Kidney (tissue), 22 donors: ENCODE measurements at places on chromosomes 2 and 18.

DNA sequence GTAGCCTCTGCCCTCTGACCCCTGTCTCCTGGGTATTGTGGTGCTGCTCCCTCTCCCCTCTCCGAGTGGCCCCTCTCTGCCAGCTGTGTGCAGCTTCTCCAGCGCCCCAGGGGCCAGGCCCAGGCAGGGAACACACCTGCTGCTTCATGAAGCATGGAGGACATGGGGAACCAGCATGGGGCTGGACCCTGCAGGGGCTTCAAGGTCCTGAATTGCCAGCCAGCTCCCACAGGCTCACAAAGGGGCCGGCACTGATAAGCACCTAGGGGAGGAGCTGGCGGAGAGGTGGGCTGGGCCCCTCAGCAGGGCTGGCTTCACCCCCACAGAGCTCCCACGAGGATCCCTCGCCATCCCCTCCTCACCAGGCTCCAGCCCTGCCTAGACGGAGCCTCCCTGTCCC is 77.4 kb upstream of the GPC1 start:
- no peak for DNase-seq

GRCh38 chr2:14923820-14924580 is 291.5 kb downstream of the LRATD1 start:
- DNase-seq, result no peak

GRCh38 chr18:8912348-8913326 is 189.9 kb upstream of the NDUFV2 start:
- peak; percentile 78 for DNase-seq

- DNase-seq, result no peak
These were observed 193.3 kb downstream of the FSHR start for GRCh38 chr2:48961009-48961408.

DNA sequence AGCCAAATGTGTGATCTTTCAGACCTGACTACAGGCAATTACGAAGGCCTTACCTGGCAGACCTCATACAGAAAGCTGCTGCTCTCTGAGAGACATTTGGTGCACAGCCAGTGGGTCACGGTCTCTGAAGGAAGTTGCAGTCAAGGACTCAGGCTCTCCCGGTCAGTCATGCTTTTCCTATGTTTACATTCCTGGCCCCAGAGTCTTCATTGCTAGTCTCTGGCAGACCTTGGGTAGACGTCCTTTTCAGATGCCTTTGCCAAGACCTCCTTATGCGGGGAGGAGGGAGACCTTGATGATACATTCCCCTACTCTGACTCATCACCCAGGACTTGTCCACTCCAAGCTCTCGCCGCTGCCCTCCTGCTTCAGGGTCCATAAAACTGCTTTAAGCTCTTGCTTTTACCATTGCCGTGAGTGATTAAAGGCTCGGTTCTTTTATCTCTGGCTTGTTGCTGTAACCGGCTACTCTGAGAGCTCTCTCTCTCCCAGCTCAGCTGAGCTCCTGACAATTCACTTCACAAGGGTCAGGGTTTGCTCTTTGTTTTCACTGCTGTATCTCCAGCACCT is 62.0 kb upstream of the SLC35F5 start:
- peak; percentile 83 for DNase-seq

DNA sequence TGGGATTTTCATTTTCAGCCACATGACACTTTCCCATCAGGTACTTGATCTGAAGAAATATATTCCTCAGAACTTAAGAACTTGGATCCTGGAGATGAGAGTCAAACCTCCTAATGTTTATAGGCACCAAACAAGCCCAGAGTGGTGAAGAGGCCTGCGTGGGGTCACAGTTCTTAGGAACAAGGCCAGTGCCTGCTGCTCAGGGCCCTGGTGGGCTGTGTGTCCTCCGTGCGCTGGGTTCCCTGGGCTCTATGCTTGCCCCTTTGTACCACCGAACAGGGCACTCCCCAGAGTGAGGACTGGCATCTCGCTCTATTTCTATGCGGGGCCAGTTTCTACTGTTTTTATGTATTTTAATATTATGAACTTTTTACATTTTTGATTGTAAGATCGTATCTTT is 76.0 kb upstream of the RBM44 start:
- DNase-seq, result peak; percentile 28

- DNase-seq, result no peak
These were observed 45.0 kb upstream of the CREB1 start for GRCh38 chr2:207484444-207485391.

- peak; percentile 29 for DNase-seq
These were observed 42.1 kb downstream of the FARSB start for GRCh38 chr2:222613715-222614331.

- DNase-seq, result no peak
These were observed 3.4 kb downstream of the CFAP65 start for GRCh38 chr2:219037783-219038499.

GRCh38 chr18:785242-785641 is 26.8 kb downstream of the YES1 start:
- DNase-seq, result no peak

DNA sequence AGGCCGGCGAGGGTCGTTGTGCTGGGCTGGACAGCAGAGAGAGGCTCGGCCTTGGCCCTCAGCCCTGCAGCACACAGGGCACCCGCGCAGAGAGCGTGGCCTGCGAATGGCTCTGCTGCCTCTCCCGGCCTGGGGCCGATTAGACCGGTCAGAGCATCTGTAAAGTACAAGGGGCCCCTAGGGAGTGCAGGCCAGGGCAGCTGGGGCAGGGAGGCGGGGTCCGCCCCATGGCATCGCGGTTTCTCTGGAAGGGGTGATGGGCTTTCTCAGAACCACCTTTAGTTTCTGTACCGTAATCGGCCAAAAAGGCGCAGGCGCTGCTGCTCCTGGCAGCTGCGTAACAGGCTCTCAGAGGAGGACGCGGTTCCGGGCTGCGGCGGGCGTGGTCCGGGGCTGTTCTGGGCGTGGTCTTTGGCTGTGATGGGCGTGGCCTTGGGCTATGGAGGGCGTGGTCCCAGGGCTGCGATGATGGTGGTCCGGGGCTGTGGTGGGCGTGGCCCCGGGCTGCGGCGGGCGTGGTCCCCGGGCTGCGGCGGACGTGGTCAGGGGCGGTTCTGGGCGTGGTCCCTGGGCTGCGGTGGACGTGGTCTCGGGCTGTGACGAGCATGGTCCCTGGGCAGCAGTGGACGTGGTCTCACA is 1.5 kb upstream of the GPR148 start:
- DNase-seq, result peak; percentile 94

GRCh38 chr2:161166538-161167409 is 6.5 kb downstream of the TANK start:
- DNase-seq, result no peak

DNA sequence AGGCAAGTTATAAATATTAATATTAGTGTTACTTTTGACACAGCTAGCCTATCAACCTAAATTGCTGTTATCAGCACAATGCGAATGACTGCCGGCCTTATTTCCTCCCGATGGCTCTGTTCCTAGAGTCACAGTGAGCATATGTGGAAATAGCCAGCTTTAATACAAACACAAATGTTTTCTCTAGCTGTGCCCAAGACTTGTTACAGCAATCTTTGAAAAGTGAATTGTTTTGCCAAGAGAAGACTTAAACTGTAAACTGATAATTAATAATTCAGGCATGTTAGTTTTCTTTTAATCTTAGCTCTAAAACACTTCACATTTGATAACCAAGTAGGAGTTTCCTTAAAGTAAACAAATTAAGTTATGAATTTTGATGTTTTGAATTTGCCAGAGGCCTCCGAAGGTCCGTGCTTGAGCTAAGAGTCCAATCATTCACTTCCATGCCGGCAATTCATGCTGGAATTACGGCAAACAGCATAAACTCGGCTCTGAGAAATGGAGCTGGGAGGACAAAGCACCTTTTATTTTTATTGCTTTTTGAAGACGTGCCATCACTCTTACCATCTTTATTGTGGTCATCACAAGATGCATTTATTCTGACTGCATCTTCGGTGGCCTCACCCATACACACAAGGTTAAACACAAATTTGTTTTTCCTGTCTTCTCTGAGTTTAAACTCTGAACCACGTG is 184.5 kb upstream of the CWC22 start:
- DNase-seq, result no peak

DNA sequence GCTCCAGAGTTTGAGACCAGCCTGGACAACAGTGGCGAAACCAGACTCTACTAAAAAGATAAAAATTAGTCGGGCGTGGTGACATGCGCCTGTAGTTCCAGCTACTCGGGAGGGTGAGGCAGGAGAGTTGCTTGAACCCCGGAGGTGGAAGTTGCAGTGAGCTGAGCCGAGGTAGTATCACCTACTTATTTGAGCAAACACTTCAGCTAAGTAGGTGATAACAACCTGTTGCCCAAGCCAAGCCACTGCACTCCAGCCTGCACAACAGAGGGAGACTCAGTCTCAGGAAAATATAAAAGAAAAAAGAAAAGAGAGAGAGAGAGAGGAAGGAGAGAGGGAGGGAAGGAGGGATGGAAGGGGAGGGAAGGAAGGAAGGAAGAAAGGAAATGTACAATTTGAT is 21.3 kb downstream of the FER1L5 start:
- DNase-seq, result no peak

DNA sequence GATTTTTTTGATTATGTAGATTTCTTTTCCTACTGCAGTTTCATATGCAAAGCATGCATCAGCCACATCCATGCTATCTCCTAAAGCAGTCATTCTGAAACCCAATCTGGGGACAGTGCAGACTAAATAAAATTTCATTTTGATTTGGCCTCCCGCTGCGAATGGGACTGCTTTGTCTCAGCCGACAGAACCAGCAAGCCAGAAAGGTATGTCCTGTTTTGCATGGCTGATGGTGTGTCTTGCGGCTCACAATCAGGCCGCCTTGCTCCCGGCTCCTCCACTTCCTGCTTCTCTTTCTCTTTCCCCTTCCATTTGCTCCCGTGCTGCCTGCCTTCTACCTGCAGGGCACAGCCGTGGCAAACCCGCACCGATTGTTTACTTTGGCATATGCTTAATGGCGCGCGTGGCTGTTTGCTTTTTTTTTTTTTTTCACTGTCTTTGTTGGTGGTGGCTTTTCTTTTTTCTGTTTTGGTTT is 419.6 kb upstream of the POU3F3 start:
- DNase-seq, result peak; percentile 62

GRCh38 chr2:138403431-138403927 is 98.1 kb upstream of the SPOPL start:
- DNase-seq, result no peak

DNA sequence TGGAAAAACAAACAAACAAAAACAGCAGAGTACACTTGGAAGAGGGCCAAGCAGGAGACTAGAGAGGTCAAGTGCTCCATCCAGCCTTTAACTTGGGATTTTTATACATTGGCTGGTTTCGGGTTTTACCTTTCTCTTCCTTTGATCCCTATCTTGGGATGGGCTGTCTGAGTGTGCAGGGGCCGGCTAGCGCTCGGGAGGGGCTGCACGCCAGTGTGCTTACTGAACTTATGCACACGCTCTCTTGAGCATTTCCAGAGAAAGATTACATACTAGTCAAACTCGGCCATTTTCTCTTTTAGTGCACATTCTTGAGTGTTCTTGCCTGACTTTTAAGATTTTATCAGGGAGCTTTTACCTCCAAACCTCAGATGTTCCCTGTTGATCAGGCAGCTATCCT is 707.8 kb downstream of the DSC3 start:
- peak; percentile 14 for DNase-seq

- no peak for DNase-seq
These were observed 40.3 kb downstream of the OSBPL6 start for GRCh38 chr2:178234648-178235047.

DNA sequence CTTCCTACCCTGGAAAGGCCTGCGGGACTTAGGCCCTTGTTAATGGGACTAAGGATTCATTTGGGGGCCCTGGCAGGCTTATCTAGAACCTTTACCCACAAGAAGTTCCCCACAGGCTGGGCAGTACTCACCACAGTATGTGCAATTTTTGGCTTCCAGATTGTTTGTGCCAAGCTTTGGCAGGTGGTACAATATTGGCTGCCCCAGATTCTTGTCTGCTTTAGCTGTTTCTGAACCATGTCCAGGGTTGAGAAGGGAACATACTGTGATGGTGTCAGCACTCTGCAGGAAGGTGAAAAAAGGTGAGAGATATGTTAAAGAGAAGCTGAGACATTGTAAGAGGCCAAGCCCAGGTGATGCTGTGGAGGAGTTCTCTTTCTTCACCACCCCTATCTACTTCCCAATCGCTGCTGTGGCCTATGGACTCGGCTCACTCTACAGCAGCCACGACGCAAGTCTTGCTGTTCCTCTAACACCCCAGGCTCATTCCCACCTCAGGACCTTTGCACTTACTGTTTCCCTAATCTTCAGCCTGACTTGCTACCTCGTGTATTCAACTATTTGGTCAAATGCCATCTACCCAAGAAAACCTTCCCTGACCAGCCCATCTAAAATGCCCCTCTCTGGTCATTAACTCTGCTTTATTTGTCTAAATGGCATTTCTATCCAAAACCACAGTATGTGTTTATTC is 9.2 kb downstream of the SLC4A5 start:
- DNase-seq, result no peak

- DNase-seq, result no peak
These were observed 52.2 kb upstream of the GPC1 start for GRCh38 chr2:240383099-240383758.

- no peak for DNase-seq
These were observed 22.8 kb downstream of the ASB18 start for GRCh38 chr2:236241181-236242056.

DNA sequence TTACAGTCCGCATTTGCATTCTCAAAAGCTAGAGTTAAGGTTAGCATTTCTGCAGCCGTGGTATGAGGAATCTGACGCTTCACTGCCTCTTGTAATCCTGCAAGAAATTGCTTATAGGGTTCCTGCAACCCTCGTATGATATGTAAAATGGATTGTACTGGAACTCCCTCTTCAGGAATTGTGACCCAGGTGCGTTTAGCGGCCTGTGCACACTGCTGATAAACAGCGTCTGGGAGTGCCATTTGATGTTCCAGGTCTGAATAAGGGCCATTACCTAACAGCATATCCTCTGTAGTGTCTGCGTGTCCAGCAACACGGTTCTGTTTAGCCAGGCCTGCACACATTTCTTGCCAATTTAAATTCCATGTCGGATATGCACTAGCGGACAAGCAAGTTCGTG is 42.5 kb downstream of the CXCR4 start:
- DNase-seq, result no peak

DNA sequence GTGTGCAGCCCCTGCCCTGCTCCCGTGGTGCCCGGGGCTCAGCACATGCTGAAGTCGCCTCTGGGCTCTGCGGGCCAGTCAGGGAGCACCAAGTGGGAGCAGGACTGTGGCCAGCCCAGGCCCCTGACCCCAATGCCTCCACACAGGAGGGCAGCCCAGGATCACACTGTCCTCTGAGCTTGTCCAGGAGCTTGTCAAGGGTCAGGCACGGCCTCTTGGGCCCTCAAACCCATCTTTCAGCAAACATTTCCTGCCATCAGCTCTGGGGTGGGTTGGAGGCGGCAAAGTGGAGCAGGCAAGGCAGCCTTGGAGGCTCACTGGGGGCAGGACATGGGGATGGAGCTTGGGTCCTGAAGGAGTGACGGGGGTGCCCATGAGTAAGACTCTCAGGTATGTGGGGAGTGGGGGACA is 10.3 kb downstream of the SNED1 start:
- peak; percentile 64 for DNase-seq

- no peak for DNase-seq
These were observed 27.6 kb downstream of the MRPL35 start for GRCh38 chr2:86226636-86227520.

GRCh38 chr2:28975671-28976070 is 5.4 kb upstream of the TOGARAM2 start:
- DNase-seq, result no peak
